ENCODE measurements at places on chromosomes 1 and 21. TPM values are rescaled to one million over a fixed set of nuclear protein-coding genes. Genes with fewer than 3 reads are reported as not detected.

TRIM62 gene
- total RNA-seq: 5.4 TPM

TMEM52 gene
- 0.33 TPM for total RNA-seq

DNALI1 gene
- 3.8 TPM for total RNA-seq

KCNA3 gene
- total RNA-seq: 0.12 TPM

EVA1B gene
- 44.1 TPM for total RNA-seq

HOOK1 gene
- total RNA-seq: 1.1 TPM

S100A7A gene
- not detected for total RNA-seq

DNA sequence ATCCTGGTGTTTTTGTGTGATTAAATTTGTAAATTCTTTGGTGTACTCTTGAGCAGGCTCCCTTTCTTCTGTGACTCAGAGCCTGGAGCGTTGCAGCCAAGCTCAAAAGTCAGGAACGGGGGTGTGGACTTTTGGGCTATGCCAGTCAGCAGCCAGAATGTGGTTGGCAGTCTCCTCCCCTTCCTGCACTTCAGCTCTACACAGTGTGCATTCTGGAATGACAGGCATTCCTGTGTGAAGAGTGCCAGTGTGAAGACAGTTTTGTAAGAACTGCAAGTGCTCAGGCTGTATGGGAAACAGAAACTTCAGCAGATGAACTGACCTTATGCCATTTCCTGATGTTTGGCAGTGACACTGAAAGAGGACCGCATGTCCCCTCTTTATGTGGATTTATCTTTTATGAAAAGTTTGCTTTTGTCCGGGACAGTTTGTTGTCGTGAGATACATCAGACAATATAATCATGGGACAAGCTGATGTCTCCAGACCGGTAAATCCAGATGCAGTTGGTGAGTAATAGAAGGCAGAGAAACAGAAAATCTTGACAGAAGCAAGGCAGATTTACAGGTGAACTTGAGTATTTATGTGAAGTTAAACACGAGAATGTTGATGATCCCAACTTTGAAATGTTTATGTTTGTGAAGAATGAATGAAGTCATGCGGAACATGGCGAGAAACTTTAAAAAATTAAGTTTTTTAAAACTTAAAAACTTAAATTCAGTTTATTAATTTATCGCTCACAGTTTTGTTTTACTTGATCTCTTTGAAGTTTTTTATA lies 67.7 kb upstream of the RCC1 start:
- peak; percentile 98 for DNase-seq

DNA sequence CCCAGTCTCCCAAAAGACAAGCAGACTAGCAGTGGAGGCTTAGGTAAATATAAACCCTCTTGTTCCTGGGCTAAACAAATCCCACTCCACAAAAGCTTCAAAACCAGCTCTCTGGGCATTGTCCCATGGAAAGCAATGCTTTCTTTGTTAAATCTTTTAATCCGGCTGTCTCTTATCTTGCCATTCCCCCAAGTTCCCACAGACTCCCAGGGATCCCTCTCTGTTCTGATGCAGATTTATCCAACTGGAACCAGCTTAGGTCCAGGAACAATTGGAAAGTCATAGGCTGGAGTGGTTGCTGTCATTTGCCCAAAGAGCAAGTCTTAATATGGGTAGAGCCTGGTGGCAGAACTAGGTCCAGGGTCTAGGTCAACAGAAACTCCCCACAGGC lies 110.1 kb upstream of the ATP1A1 start:
- DNase-seq: no peak

- no peak for DNase-seq
Measured at GRCh38 chr1:103106426-103107341, 1.6 kb downstream of the COL11A1 start.

DNA sequence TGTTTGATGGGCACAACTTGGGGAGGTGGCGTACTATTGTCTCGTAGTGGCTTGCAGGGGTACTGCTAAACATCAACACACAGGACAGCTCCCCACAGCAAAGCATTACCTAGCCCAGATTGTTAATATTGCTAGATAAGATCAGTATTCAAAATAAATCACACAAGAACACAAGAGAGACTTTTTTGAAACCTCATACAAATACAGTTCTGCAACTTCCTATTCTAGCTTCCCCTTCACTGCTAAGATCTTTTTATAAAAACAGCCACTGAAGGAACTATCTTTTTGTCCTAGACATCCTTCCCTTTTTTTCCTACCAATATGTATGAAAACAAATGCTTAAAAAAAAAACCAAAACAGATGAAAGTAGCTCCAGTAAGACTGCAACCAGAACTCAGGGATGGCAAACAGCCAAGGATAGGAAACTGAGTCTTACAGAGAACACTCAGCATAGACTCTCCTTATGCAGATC lies 137.8 kb upstream of the KRTAP19-8 start:
- no peak for DNase-seq

- DNase-seq: peak; percentile 99
Measured at GRCh38 chr1:24289937-24290595, 29.1 kb upstream of the GRHL3 start.

DNA sequence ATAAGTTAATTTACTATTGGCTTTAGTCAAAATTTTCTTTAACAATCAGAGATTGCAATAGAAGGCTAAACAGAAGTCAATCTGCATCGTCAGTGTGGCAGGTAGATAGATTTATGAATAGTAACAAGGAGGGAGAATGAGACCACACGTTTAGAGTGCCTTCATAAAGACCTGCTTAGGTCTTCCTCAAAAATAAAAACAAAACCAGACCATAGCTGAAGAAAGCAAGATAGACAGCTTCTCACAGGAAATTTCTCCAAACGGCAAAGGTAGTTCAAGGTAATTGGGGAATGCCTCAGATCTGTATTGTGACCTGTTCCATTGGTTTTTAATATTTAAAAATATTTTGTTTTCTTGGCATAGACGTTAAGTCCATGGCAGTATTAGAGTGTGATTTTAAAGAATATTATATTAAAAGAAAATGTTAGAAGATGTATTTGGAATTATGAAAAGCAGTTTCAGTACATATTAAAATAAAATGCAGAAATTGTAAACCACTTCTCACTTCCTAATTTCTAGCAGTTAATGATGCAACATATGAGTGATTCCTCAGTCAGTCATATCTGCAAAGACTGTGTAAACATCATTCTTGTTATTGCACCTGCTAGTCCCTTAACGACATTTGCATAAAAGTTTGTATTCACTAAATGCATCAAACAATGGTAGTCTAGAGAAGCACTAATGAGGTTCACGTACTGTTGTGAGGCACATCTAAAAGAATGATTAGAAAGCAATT lies 278.0 kb downstream of the HLX start:
- DNase-seq: no peak

DNA sequence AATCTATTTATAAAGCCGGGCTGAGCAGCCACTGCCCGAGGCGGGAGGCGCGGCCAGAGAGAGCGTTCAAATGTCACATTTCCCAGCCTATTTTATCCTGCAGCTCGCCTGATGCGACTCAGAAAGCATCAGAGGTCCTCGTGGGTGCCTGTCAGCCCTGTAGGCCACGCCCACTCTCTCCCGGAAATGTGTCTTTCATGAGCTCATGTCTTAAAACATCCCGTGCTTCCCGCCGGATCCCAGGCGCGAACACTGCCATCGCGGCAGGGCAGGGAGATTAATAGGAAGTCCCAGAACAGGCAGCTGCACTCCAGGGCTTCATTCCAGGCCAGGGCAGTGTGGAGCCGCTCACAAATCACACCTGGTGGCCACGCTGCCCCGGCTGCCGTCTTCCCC lies 117.5 kb downstream of the PRDM16 start:
- peak; percentile 89 for DNase-seq

- no peak for DNase-seq
Measured at GRCh38 chr1:246583448-246584185, 17.4 kb downstream of the CNST start.

DNA sequence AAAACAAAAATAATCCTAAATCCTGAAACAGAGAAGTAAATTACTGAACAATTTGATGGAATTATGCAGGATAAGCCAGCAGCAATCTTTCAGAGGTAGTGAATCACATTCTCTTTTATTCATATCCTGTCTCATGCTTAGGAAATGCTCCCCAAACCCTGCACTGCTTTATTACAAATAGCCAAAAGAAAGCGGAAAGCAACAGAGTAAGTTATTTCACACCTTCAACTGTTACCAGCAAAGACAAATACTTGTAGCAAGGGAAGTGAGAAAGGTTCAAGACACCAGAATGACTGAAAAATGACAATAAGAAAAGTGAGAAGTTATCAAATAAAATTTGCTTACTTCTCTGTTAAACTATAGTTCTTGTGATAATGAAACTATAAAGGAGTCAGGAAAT lies 6.2 kb downstream of the ZRANB2 start:
- no peak for DNase-seq

DNA sequence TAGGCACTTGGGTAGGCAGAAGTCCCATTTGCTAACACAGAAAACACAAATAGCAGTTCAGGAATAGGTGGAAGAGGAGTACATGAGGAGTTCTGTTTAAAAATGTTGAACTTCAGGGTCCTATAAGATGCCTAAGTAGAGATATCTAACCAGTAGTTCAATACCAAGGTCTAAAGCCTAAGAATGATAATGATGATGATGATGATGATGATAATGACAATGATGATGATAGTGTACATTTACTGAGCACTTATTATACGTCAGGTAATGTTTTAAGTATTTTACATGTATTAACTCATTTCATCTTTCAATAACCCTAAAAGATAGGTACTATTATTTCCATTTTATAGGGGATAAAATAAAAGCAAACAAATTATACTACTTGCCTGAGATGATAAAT lies 50.1 kb downstream of the GDAP2 start:
- DNase-seq: no peak

DNA sequence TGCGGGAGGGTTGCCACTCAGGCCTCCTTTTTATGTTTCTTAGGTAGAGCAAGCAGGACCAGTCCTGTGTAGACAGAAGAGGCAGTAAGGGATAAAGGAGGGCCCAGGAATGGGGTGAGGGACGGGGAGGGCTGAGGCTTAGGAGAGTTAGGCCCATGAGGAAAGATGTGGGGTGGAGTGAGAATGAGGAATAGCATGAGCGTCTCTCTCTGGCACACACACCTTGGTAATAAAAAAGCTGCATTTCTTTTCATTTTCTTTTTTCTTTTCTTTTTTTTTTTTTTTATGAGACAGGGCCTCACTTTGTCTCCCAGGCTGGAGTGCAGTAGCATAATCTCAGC lies 7.6 kb upstream of the HSPG2 start:
- DNase-seq: no peak

DNA sequence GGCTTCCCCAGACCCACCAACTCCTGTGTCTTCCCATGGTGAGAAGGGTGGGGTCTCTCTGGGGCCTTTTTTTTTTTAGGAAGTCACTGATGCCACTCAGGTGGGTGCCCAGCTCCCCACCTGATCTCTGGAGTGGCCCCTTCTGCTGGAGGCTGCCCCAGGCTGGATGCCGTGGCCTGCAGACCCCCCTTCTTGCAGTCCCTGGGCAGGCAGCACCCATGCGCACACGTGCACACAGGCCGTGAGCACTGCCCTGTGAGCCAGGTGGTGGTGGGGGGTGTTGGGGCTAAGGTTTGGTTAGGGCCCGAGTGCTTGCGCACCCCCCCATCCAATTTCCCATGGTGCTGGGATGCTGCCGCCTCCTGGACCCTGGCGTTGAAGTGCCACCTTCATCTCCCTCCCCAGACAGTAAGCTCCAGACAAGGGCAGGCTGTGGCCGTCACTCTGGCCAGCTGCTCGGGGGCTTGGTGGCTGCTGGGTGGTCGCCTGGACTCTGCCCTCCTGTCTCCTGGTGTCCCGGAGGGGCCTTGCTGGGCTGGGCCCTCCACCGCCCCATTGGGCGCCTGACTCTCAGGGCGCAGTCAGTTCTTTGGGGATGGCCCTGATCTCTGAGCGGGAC lies 50.6 kb downstream of the SKI start:
- no peak for DNase-seq

GRCh38 chr1:40710581-40711315 lies 19.2 kb downstream of the NFYC start:
- DNase-seq: no peak

DNA sequence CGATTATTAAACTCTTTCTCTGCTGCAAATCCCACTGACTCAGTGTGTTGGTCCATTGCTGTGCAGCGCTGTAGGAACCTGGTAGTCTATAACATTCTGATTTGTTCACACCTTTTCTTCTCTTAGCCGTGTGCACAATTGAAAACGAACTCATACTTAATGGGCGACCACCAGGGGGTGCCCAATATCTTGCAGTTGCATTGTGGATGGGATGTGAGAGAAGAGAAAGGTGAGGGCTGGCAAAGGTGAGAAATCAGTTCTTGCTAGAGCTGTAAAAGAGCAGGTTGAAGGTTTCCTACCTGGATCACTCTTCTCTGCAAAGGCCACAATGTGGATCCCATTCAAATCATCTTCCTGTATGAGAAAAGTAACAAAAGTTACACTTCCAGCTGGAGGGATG lies 51.0 kb downstream of the CASQ2 start:
- DNase-seq: peak; percentile 46

DNA sequence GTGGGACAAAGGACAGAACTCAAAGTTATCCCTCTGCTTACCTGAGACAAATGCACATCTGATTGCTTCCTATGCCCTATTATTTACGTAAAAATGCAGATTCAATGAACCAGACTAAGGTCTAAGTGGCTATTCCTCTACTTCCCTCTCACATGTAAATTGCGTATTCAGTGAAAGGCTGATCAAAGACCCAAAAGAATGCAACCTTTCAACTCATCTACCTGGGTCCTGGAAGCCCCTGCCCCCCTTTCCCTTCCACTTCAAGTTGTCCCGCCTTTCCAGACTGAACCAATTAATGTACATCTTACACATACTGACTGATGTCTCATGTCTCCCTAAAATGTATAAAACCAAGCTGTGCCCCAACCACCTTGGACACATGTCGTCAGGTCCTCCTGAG lies 14.6 kb downstream of the SSX2IP start:
- DNase-seq: no peak

- no peak for DNase-seq
Measured at GRCh38 chr21:38900499-38900898, 94.8 kb downstream of the ETS2 start.

DNA sequence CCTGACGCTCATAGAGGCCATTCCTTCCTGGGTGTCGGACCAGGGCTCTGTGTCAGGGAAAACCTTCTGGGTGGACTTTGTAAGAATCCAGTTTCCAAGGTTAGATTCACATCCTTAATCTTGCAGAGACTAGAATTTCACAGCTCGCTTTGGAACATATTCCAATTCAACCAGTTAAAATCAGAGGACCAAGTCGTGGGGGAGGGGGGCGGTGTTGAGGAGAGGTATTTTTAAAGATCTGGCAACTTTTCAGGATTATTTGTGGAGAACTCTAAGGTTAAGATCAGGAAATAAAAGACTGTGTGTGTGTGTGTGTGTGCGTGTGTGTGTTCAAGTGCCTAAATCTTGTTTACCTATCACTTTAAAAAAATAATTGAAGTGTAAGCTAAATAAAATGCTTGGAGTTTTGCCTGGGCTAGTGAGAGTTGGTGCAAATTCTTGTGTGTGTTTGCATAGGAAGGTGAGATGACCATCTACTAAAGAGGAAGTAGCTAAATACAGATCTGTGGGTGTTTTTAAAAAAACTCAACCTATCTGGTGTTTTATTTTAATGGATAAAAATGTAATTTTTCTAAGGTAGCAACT lies 21.8 kb downstream of the TENT5C start:
- no peak for DNase-seq

DNA sequence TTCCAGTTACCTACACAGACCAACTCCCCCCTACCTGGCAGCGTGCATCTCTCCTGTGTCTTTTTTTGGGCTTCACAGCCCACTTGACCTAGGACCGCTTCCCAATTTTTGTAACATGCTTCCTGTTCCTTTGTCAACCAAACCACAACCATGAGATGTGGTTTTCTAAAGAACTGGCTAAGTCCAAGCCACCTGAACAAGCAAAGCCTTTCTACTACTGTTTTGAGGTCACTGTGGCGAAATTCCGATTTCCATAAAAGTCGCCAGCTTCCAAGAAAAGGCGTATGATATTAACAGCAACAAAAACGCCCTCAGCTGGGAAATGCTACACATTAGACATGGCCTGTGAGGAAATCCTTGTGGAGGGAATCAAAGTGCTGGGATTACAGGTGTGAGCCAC lies 12.7 kb upstream of the AK2 start:
- DNase-seq: no peak

Data from Daoy (cell line).